ENCODE measurements at places on chromosomes 7 and 10.

- DNase-seq: peak; percentile 81
Observed at GRCh38 chr7:98251601-98252424, at the start of gene TECPR1. Gene TECPR1, minus strand, starts transcription at chr7:98252232. Its CDS starts 6,086 bp downstream, at chr7:98246146.

GRCh38 chr7:101970801-101971200 lies 153.4 kb downstream of the CUX1 start:
- no peak for DNase-seq

GRCh38 chr7:137936509-137937201 lies 65.2 kb downstream of the CREB3L2 start:
- DNase-seq: no peak

DNA sequence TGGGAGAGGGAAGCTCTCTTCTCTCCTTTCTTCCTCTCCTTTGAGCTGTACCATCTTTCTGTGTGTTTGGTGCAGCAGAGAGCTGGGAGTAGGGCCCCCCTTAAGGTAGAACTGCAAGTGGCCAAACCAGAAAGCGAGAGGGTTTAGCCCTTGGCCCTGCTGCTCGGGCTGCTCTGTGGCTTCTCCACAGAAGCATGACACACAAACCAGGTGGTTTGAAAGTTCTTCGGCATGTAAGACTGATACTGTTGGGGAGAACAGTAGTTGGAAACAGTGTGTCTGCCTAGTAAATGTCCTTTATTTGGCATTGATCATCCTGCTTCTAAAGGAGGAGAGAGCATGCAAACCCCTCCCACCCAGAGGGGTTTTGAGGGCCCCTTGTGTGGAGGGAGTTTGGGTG lies 277.8 kb downstream of the CELF2 start:
- DNase-seq: no peak

GRCh38 chr10:108338146-108338545 lies 1173.6 kb upstream of the SORCS1 start:
- DNase-seq: no peak

- no peak for DNase-seq
Observed at GRCh38 chr10:97356318-97356914, 21.9 kb upstream of the FRAT2 start.

DNA sequence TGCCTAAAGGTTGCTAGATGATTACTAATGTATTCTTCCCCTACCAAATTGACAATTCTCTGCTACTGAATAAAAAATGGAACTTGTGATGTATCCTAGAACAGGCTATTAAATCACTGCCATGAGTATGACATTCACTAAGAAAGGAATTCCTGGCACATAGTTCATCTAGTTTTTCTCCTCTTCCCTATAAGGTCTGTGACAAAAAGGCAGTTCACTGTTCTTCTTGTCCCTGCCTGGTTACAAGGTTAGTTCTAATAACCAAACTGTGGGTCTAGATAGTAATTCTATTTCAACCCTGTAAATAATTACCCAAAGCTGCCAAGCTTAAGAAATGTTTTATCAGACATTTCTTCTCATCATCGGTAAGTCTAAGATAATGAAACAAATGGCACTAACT lies 245.6 kb downstream of the BICC1 start:
- DNase-seq: peak; percentile 57

All from RCC 7860 (cell line).